ENCODE measurements at places on chromosomes 7 and 10.

DNA sequence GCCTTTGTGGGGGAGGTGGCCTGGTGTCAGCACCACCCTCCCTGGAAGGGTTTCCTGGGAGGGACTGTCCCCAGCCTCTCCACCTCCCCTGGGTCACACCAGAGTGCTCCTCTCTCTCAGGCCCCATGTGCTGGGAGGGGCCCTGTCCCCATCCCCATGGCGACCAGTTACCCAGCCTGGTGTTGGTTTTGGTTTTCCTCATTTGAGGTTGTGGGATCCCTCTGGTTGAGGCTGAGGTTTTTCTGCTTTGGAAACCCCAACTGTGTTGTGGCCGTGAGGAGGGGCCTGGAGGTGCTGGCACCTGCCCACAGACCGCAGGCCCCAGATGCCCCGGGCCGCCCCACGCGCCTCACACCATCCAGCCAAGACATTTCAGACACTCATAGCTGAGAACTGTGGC lies 106.3 kb downstream of the GRK5 start:
- DNase-seq = no peak

DNA sequence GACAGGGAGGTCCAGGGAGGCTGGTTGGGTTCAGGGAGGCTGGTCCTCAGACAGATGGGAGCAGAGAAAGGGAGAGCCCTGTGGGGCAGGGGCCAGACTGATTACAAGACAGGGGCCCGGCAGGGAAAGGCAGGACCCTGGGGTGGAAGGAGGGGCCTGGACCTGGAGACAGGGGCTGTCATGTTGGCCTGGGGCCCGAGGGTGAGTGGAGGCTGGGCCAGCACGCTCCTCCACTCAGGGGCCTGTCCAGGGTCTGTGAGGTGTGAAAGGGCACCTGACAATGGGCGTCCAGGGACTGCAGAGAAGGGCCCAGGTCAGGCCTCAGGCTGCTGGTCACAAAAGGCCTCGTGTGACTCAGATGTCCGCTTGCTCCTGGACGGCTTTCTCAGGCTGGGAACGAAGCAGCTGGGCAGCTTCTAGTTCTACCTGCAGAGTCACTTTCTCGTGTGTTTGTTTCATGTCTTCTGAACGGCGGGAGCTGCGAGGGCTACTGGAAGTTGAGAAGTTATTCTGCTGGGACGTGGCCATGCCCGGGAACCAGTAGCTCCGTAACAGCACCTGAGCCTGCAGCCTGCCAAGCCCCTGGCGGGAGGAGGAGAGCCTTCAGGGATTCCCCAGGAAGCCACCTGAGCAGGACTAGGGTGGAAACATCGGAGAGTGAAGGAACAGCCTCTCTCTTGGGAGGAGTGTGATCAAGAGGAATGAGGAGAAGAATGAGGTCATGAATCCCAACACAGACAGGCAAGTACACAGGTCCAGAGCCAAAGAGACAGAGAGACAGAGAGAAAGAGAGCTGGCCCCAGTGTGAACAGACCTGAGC lies 65.8 kb downstream of the KLF6 start:
- DNase-seq = no peak

DNA sequence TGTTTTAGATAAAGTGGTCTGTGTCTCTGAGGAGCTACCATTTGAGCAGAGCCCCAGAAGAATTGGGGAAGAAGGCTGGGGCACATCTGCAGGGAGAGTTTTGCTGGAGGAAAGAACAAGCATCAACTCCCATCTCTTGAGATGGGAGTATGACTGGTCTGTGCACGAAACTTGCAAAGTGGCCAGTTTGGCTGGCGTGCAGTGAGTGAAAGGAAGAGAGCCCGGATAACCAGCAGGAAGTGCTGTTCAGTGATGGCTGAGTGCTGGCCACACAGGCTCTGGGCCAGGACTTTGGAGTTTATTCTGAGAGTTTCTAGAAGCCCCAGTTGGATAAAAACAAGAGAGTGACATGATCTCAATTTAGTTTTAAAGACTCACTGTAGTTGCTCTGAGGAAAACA lies 34.4 kb upstream of the SVIL start:
- no peak for DNase-seq

- DNase-seq = no peak
Observed at GRCh38 chr10:129236274-129236691, 230.8 kb upstream of the MGMT start.

GRCh38 chr7:71389976-71390375 lies 258.0 kb downstream of the GALNT17 start:
- DNase-seq = no peak

- no peak for DNase-seq
Observed at GRCh38 chr7:142782922-142783900, 12.4 kb downstream of the PRSS2 start.

DNA sequence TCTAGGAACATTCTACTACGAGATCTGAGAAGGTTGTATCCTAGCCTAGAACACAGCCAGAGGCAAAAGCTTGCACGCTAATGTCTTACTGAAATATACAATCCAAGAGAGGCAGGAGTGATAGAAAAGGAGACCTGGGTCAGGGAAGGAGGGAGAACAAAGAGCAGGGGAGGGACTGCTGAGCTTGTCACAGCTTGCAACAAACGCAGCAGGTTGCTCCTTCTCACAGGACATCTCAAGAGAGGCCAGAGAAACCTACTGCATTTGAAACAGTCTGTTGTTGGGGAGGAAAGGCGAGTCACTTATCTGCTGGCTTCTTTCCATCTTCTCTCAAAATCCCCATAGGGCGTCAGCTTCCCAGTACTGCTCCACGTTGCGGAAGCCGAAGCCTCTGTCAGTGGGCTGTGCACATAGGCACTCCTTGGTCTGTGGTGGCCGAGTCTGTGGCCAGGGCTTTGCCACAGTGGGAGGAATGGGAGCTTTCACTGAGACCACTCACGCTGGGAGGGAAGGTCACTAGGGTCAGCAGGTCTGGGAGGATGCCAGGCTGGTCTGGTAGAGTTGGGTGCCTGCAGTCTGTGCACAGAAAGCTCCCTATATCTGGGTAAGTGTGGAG lies 25.8 kb upstream of the GPNMB start:
- DNase-seq = no peak

GRCh38 chr10:6461961-6462360 lies 118.1 kb downstream of the PRKCQ start:
- no peak for DNase-seq

GRCh38 chr10:110017052-110017451 lies 9.3 kb downstream of the ADD3 start:
- no peak for DNase-seq

DNA sequence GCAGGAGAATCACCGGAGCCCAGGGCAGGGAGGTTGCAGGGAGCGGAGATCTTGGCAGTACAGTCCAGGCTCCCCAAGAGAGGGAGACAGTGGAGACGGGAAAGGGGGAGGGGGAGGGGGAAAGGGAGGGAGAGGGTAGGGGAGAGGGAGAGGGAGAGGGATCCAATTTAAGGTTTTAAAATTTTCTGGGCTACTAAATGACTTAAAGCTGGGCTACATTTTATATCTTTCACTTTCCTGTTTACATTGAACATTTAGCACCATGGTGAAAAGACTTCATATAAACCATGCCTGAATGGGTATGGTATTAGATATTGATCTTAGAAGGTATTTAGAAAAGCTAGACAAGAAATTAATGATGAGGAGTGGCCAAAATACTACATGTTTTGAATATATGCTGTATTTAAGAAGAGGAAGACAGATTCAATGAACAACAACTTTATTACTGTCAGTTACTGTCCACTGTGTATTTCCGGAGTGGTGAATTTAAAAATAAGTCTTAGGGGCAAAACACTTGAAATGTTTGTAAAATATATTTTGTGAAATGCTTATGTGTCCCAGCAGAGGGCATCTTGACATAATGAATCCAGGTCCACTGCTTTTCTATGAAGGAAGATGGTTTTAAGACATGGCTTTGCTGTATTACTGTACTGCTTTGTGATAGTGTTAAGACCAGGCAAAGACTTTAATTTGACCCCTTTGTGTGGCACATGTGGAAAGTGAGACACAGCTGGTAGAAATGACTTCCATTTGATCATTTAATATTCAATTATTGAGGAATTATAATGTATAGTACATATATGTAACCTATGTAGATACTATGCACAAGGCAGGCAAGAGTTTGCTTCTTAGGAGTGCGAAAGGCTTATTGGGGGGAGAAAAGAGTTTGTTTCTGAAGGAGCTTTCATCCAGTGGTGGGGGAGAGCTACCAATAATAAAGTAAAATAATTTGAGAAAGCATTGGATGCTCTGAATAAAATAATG lies 52.8 kb downstream of the NRF1 start:
- DNase-seq = no peak

DNA sequence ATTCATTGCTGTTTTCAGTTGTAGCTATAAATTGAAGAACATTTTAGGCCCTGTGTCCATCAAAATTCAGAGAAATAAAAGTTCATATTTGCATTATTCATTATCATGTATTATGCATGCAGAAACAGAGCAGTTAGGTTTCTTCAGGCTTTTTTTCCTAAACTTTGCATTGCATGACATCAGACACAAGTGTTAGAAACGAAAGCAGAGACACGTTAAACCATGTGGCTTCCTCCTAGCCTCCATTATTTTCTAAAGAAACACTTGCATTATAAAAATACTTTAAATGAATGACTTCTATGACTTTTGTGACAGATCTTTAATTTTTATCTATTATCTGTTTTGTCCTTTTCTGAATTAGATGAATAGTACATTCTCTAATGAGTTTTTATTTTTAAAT lies 8.8 kb upstream of the EBLN1 start:
- no peak for DNase-seq
